Stimulated activated effector memory CD8-positive, alpha-beta T cell treated with anti-CD3 and anti-CD28 coated beads, Interleukin-12 subunit alpha, Interleukin-12 subunit beta, amount 100 ng/mL, for 72 hours (primary cell): ENCODE measurements at places on chromosomes 7 and 10.

GRCh38 chr7:92586403-92586802, 3.8 kb downstream of the FAM133B start:
- no peak for DNase-seq

- DNase-seq: no peak
Measured at GRCh38 chr7:129775695-129776361, 164.3 kb downstream of the NRF1 start.

GRCh38 chr7:39355664-39356063, 210.5 kb upstream of the YAE1 start:
- no peak for DNase-seq

DNA sequence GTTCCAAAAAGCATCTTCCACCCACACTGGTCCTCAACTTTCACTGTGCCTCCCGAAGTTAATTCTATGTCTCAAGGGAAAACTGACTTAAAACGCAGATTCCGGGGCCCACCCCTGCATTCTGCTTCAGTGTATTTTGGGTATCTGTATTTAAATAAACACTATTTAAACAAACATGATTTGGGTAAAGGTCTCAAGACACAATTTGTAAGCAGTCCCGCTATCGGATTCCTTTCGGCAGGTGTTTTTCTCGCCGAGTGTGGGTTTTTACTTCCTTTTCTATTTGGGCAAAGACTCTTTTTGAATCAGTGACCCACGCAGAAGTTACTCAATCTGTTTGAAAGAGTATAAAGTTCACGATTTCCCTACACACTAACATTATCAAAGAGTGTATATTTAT, 1.2 kb downstream of the PDIA4 start:
- DNase-seq: no peak

- DNase-seq: no peak
Measured at GRCh38 chr10:49276596-49276995, 22.4 kb upstream of the C10orf71 start.

- DNase-seq: no peak
Measured at GRCh38 chr10:5592070-5592469, 67.3 kb downstream of the CALML3 start.

DNA sequence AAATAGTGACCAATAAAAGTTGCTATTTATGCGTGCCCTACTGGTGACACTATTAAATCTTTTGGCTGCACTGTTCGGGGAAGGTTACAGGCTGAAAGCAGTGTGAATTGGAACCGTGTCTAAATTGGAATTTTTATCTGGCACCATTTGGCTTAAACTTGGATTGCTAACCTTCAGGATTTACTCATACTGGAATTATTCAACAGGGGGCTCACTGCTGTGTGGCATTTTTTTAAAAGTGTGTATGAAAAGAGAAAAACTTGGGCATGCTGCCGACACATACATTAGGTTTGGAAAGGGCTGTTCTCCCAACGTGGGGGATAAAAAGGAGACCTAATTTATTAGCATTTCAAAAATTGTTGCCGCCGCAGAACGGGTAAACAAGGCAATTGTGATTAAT, 537.9 kb upstream of the MGMT start:
- DNase-seq: no peak

DNA sequence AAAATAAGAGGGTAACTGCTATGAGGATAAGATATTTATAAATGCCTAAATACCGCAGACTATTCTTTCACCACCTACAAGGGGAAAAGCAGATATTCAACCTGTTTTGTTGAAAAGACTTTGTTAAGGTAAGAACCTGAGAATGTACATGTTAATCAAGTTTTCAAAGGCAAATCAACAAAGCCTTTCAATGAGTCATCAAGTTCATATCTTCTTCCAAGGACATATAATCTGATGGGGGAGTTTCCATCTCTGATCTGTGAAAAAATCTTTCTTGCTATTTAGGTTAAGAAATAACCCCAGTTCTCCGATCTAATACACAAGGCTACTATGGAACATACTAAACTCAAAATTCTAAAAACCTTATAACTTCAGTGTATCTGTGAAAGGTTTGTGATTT, 40.0 kb upstream of the ANLN start:
- DNase-seq: no peak

GRCh38 chr7:22350466-22351328, 6.3 kb downstream of the RAPGEF5 start:
- DNase-seq: no peak

GRCh38 chr10:36711361-36711760, 414.0 kb upstream of the ANKRD30A start:
- DNase-seq: no peak

DNA sequence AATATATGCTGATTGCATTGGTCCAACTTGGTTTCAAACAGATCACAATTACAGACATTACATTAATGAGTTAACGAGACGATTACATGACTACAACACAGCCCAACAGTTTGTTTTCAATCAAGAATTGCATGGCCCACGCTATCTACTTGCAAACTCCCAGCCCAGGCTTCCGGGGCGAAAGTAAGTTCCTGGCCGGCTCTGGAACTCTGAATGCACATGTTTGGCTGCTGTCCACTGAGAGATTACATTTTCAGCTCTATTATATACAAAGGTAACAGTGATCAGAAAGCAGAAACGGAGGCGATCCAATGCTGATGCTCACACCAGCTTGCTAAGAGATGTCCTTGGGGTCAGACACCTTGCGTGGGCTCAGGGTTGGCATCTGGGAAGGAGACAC, 206.3 kb downstream of the FANK1 start:
- no peak for DNase-seq

GRCh38 chr7:116970238-116970910, 17.1 kb downstream of the ST7 start:
- no peak for DNase-seq

DNA sequence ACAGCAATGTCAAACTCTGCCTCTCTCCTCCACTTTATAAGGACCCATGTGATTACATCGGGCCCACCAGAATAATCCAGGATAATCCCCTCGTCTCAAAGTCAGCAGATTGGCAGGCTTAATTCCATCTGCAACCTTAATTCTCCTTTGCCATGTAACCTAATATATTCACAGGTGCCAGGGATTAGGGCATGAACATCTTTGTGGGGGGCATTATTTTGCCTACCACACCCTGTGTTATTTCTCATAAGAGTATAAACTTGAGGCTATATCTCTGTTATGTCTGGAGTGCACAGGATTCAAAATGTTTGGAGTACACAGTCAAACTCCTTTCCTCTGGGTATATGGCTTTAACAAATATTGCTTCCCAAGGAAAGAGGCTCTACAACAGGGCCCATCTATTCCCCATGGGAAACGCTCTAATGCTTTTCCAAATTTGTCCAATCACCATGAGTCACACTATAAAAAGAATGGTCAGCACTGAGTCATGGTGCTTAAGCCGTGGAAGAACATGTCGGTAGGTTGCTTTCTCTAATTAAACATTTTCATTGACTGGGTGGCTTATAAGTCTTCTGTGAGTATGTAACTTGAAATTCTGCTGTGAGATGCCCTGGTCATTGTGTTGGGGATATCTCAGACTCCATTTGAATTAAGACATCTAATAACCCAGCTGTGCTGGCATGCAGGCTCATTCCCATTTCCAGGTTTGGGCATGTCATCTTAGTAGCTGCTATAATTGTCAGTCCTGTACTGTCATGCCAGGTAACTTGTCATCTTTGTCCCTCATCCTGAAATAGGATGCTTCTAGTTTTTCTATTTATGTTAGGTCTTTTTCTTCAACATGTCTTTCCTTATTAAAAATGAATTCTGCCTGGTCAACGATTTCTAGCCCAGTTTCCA, 11.5 kb upstream of the AKR1B10 start:
- no peak for DNase-seq

DNA sequence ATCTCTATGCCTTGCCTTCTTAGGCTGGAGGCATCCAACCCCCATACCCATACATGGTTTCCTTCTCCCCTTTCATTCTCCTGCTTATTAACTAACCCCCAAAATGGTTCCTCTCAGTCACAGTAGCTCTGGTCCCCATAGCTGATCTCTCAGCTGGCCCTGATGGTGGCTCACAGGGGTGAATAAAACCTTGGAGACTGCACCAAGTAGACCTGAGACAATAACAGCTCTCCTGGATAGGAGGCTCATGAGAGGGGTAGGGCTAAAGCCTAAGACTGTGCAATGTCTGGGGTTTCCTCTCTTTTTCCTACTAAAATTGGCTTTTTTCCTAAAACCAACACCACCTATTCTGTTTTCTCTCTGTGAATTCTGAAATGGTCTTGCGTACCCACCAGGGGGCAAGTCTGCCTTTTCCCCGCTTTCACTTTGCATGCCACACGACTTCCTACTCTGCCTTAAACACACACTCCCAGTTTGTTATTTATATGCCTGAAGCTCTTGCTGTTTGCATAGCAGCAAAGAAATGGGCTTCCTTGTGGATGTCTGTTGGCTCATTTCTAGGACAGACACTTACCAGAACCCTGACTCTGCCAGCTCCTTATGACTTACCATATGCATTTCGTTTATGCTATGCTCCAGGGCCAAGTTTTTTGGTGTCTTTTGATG, 18.4 kb upstream of the PON1 start:
- DNase-seq: no peak

DNA sequence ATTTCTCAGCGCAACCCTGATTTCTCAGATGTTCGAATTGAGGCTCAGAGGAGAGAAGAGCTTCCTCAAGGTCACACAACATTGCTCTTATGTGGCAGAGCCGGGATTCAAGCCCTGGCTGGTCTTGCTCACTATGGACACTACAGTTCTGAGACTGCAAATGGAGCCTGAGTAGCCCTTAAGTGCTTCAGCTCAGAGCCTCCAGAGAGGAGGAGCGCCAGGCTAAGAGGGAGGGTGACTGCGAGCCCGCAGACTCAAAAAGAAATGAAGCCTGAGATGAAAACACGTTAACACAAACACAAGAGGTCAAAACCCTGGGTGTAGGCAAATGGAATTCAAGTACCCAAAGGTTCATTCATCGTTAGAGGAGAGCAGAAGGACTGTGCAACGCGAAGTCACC, 13.9 kb downstream of the ARHGAP22 start:
- no peak for DNase-seq

DNA sequence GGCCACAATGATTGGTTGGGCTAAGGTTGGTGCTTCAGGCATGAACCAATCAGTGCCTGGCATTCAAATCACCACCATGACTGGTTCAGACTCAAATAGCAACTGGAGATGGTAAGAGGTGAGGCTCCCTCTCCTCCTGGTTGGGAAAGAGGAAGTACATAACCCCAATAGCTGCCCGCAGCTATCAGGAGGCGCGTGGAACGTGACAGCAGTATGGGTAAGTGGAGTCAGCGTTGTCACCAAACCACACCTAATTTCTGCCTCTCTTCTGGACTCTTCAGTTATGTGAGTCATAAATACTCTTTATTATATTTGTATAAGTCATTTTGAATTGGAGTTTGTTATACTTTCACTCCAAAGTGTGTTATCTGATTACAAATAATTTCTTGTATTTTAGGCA, 17.9 kb upstream of the ITGA8 start:
- DNase-seq: no peak

- no peak for DNase-seq
Measured at GRCh38 chr7:42914421-42915045, 2.7 kb upstream of the C7orf25 start.

DNA sequence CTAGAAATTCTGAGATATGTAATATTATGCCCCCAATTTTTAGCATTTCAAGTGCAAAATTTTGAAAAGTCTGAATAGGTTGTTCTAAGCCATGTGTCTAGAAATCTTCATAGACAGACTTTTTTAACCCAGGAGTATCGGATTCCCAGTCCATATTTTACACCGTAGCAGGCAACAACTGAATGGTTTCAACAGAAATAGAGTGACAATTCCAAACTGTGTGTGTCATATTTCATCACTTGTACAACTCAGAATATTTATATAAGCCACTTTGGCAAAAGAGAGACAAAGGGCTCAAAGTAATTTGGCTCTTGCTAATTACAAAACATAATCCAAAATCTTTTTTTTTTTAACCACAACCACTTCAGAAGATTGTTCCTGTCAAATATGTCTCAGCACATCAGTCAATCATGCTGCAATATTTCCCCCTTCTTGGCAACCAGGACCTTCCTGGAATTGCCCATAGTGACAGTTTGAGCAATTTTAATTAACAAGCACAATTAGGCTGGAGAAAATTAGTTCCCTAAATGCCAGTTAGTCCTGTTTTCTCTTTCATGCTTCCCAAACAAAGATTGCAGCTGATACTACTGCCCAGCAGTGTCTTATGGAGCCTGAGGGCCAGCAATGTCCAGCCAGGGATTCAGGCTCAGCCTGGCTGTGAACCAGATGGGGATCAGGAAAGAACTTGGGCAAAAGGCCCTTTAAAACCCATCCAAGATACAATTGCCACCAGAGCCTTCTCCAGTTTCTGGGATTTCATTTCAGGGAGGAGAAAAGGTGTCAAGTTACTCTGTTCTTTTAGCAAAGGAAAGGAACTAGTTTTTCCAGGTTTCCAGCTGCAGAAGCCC, 533.3 kb upstream of the GHITM start:
- no peak for DNase-seq

- DNase-seq: no peak
Measured at GRCh38 chr10:106401161-106401560, 763.3 kb downstream of the SORCS1 start.

DNA sequence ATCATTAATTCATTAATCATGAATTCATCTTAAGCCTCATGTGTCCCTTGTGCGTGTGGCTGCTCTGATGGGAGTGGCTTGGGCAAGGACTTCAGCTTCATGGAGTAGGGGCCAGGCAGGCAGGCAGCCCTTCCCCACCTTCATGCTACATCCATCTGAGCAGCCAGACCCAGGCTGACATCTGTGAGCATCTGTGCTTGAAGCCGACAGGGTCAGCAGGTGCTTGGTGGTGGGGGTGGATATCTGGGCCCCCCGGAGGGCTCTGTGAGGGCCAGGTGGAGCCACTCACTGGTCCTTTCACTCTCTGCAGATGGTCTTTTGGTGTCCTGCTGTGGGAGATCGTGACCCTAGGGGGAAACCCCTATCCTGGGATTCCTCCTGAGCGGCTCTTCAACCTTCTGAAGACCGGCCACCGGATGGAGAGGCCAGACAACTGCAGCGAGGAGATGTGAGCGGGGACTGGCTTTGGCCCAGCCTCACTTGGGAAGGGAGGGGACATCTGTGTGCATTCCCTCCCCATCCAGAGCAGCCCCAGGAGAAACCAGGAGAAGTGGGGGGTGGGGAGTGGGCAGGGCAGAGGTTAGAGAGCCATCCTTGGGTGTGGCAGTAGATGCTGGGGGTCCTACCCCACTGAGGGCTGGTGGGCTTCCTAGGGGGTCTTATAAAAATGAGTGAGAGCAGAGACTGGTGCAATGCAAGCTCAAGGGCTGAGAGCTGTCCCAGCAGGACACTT, 14.7 kb upstream of the CSGALNACT2 start:
- DNase-seq: no peak

DNA sequence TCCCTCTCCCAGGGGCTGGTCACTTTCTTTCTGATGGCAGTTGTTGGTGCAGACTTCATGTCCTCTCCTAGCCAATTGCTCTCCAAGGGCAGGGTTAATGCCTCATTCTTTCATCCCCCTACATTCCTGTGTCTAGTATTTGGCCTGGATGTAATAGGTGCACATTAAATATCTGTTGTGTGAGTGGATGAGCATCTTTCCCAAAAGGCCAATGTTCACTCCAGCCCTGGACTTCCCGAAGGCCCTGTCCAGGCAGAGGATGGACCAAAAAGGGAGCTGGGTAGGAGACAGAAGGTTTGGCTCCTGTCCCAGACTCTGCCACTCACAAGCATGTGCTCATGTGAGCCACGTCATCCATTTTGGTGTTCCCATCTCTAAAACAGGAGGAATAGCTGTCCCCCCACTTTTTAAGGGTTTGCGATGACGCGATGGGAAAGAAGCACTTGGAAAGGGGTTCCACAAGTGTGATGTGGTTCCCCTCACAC, 47.5 kb downstream of the RGS10 start:
- no peak for DNase-seq

GRCh38 chr10:78331391-78331922, 297.8 kb downstream of the RPS24 start:
- no peak for DNase-seq
